ENCODE measurements at places on chromosomes 6 and 20.

DNA sequence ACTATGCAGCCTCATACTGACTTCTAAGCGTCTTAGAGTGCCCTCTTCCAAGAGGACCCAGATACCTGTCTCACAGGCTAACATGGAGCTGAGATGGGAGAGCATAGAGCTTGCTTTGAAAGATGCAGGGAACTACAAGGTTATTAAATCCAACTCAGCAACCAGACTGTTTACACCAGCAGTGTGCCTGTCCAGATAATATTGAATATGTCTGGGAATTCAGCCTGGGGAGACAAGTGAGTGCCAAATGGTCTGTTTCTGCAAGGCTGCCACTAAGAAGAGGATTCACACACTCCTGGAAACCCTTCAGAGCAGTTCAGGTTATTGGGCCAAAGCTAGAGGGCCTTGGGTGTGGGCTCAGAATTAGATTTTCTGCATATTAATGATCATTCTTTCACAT lies 547.8 kb downstream of the PTPRT start:
- no peak for DNase-seq

GRCh38 chr6:80154160-80154559 lies 47.7 kb downstream of the BCKDHB start:
- DNase-seq, result no peak

GRCh38 chr6:149642829-149643580 lies 5.5 kb downstream of the KATNA1 start:
- no peak for DNase-seq

DNA sequence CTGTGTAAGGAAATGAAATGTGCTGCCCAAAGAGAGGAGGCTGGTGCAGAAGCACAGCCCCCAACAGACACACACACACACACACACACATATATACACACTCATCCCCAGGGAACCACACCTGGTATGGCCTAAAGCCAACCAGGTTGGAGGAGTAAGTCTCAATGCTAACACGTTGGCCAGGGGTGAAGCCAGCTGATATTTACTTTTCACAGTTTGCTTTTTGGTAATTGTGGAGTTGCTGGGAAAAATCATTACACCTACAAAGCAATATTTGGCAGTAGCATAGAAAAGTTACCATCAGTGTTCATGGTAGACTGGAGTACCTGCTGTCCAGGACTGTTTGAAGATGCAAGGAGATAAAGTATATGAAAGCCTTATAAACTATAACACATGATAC lies 50.3 kb upstream of the NAA20 start:
- no peak for DNase-seq

DNA sequence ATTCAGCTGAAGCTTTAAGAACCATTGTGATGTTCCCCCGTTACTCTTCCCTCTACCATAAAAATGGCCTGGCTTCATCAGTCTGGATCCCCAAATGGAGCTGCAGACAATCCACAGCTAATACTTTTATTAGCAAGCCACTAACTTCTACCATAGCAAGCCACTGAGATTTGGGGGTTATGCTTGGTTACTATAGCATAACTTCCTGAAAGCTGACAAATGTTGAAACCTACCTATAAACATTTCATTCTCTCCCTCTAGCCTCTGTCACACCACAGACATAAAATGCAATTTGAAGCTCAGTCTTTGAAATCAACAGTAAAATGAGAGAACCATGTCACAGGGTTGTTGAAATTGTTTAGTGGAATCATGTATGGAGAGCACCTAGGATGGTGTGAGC lies 3.0 kb upstream of the HTR1E start:
- DNase-seq, result no peak

DNA sequence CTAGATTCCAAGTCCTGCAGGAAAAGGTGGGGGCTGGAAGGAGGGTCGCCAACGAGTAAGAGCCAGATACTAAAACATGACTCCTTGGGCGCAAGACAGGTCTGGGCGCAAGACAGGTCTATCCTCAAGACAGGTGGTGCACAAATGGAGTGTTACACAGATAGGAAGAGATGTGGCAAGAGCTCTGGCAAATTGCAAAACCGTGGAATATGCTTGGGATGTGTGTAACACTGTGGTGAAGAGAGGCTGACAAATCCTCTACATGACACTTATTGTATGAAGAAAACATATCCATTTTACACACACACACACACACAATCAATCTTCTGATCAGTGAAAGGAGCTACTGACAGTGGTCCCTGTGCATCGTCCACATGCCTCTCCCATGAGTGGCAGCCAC lies 77.6 kb downstream of the TBC1D7 start:
- no peak for DNase-seq

DNA sequence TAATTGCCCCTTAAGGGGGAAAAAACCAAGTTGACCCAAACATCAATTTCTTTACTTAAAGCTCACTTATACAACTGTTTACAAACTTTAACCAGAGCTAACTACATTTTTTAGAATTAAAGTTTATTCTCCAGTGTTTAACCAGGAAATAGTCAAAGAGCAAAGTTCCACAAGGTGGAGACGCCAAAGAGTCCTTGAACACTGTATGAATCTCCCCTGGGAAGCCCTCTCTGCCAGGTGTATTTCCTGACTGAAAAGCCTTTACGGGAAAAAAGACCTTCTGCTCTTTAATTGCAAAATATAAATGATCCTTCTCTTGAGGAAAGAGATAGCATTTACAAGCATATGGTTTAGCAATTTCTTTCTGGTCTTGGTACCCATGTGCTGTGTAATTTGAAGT lies 36.2 kb downstream of the BTBD9 start:
- no peak for DNase-seq

- no peak for DNase-seq
Measured at GRCh38 chr6:11486051-11486450, 51.5 kb upstream of the TMEM170B start.

- DNase-seq, result no peak
Measured at GRCh38 chr6:90712114-90712513, 125.2 kb upstream of the MAP3K7 start.

DNA sequence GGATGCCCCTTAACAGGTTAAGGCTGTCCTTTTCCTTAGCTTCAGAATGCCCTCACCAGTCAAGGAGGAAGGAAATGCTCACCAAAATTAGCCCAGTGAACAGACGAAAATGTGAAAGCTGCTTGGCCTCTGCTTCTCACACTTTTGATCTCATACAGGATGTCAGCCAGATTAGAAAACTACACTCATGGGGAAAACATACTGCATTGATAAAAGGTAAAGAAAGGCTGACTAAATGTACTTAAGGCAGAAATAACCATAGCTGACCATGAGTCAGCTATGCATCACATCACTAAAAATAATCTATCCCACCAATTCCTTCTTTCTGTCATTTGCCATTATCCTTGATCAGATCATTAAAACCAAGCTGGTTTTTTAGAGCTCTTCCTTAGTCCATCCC lies 198.4 kb upstream of the TENT5A start:
- DNase-seq, result no peak

DNA sequence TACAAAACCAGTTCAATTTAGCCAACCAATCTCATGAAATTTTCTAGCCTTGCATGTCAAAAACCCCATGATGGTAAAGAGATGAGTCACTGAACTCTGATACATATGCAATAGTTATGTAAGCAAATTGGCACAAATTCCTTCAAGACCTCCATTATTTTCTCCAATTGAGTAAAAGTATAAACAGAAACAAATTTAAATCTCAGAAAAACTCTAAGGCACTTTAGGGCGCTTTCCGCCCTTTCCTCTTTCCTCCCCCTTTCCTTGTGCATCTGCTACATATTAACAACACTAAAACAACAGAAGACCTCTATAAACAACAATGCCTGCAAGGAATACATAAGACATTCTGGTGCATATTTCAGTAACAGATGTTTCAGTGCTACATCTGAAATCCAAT lies 48.5 kb downstream of the KIF13A start:
- DNase-seq, result no peak

GRCh38 chr20:4225745-4226144 lies 210.4 kb upstream of the RNF24 start:
- DNase-seq, result peak; percentile 96

GRCh38 chr6:153059757-153060156 lies 57.2 kb upstream of the MTRF1L start:
- no peak for DNase-seq

GRCh38 chr20:52683761-52684160 lies 288.4 kb upstream of the TSHZ2 start:
- no peak for DNase-seq

DNA sequence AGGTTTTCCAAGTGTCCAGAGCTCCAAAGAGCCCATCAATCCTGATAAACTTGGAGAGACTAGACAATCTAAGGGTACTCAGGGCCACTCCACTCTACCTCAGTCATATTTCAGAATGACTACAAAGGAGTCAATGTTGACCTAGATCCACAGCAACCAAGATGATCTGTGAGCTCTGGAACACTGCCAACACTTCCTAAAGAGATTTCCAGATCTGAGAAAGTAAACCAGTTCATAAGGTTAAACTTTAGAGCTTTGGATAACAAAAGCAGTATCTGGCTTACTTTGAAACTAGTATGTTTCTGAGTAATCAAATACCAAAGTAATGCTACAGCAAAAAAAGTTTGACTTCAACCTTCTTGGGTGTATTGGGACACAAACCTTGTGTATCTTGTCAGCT lies 122.7 kb downstream of the BTBD9 start:
- no peak for DNase-seq

GRCh38 chr20:40073535-40074111 lies 615.4 kb downstream of the MAFB start:
- DNase-seq, result no peak

GRCh38 chr6:50543666-50544065 lies 169.7 kb upstream of the TFAP2D start:
- DNase-seq, result no peak
